NCI-H1105 (cell line): ENCODE measurements at places on chromosomes 7 and 10.

DNA sequence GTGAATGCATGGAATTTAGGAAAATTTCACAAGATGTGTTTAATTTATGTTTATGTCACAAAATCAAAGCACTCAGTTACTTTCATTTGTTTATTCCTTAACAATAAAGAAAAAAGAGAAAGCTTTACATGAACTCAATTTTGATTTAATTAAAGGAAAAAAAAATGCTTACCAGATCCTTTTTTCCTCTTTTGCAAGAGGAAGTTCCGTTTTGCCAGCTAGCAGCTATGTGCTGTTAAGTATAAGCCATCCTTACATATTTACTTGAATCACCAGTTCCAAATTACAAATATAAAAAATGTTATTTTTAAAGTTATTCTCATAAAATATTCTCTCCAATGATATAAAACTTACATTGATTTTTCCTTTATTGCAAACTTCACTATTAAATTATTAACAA lies 12.7 kb downstream of the MRC1 start:
- no peak for DNase-seq

GRCh38 chr7:49776994-49777393 lies 3.6 kb downstream of the VWC2 start:
- no peak for DNase-seq

DNA sequence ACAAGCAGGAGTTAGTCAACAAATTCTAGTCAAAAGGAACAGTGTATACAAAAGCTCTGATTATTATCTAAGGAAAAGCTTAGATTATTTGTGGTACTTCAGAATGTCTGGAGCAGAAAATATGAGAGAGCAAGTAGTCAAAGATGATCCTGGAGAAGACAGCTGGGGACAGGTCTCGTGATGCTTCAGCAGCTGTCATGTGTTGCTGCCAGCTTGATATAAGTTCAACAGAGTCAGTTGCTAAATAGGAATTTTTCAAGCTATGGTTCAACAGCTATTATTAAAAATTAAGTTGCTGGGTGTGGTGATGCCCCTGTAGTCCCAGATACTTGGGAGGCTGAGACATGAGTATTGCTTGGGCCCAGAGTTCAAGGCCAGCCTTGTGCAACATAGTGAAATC lies 240.0 kb upstream of the RHOBTB1 start:
- DNase-seq = no peak

GRCh38 chr7:44433255-44434022 lies 57.0 kb downstream of the NUDCD3 start:
- no peak for DNase-seq

DNA sequence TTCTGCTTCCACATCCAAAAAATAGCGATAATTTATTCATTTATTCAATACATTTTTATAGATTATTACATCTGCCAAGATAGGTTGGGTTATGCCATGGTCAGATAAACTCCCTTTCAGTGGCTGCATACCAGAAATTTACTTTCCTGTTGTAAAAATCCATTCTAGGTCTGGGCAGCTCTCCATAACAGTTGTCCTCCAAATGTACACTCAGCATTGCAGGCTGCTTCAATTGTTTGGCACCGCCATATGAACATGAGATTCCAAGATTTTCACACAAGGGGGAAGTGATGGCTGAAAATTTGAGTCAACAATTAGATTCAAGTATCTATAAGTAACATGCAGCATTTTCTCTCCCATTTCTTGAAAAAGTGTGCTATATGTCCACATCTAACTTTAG lies 568.7 kb downstream of the ETV1 start:
- DNase-seq = no peak

- no peak for DNase-seq
Observed at GRCh38 chr10:122258136-122259074, 12.7 kb upstream of the BTBD16 start.

GRCh38 chr7:94313926-94314325 lies 80.8 kb upstream of the COL1A2 start:
- no peak for DNase-seq

DNA sequence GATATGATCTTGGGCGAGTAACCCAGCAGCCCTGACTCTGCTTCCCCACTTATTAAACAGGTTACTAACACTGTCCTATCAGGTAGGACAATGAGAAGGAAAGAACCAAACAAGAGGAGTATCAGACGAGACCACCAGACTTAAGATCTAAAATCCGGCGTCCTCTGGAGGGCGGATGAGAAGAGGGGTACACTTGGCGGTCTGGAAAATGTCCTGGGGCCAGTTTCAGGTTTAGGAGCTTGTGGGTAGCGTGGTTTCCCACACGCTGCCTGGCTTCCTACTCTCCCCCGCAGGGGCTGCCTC lies 635 bp downstream of the ZNF32 start:
- no peak for DNase-seq

DNA sequence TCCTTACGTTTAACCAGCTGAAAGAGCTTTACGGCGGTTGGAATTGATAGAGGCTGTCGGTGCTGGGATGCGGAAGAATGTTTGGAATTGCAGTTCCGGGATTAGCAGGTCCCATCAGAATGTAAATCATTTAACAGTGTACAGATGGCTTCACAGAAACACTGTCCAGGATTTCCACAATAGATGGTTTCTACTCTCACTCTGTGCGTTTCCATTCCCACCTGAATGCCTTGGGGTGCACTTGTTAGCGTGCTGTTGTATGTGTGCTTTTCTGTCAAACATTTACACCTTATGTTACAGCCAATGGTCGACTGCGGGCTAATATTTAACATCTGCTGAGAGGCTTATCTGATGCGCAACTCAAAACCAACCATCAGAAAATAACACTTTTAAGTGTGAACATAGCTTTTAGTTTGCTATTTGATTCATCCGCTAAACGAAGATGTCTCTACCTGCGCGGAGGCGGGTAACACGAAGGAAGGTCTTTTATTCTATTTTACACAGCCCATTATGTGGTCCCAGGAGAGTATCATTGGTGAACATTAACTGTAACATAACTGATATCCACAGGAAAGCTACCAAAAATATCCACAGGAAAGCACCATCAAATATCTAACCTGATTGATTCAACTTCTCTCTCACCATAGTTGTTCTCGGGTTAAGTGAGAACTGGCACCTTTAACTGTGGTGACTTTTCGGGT lies 179.0 kb downstream of the PRPF18 start:
- no peak for DNase-seq

DNA sequence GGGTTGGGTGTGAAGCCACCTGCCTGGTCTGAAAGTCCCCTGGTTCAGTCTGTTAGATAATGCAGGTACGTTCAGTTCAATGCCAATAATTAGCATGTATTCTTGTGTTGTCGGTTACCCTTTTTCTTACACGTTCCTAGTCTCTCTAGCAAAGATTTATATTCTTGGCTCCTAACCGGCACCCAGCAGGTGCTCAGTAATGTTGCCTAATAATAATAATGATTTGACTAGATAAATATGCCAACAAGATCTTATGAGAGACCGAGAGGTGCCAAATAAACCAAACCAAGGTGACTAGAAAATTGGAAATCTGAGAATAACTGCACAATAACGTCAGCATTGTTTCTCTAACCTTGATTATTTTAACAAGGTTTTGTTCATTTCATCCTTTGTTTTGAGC lies 1.1 kb upstream of the SMIM30 start:
- no peak for DNase-seq

DNA sequence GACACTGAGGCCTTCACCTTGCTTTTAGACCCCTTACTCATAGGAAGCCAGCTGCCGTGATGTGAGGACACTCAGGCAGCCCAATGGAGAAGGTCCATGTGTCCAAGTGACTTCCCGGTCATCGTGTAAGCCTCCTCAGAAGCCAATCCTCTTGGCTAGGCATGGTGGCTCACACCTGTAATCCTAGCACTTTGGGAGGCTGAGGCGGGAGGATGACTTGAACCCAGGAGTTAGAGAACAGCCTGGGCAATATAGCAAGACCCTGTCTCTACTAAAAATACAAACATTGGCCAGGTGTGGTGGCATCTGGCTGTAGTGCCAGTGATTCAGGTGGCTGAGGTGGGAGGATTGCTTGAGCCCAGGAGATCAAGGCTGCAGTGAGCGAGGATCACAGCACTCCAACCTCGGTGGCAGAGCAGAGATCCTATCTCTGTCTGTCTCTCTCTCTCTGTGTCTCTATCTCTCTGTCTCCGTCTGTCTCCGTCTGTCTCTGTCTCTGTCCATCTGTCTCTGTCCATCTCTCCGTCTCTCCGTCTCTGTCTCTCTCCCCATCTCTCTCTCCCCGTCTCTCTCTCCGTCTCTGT lies 27.8 kb downstream of the KPNA7 start:
- no peak for DNase-seq

DNA sequence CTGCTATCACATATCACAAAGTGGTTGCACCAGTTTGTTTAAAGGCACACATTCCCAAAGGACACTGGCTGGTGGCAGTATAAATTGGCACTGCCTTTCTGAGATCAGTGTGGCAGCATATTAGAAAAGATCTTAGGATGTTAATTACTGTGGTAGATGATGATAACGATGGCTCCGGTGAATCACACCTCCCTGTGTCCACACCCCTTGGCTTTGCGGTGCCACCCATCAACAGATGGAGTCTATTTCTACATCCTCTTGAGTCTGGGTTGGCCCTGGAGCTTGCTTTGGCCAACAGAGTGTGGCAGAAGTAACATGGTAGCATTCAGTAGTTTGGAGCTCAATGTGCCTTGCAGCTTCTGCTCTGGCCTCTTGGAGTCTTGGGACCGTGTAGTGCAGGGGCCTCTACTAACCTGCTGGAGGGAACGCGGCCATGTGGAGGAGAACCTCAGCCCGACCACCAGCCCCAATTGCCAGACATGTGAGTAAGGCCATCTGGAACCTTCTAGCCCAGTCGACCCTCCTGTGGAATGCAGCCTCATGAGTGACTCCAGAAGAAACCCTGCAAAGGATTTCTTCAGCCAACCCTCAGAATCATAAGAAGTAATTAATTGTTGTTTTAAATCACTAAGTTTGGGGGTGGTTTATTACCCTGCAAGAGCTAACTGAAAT lies 27.2 kb upstream of the PLEKHA1 start:
- DNase-seq = no peak

DNA sequence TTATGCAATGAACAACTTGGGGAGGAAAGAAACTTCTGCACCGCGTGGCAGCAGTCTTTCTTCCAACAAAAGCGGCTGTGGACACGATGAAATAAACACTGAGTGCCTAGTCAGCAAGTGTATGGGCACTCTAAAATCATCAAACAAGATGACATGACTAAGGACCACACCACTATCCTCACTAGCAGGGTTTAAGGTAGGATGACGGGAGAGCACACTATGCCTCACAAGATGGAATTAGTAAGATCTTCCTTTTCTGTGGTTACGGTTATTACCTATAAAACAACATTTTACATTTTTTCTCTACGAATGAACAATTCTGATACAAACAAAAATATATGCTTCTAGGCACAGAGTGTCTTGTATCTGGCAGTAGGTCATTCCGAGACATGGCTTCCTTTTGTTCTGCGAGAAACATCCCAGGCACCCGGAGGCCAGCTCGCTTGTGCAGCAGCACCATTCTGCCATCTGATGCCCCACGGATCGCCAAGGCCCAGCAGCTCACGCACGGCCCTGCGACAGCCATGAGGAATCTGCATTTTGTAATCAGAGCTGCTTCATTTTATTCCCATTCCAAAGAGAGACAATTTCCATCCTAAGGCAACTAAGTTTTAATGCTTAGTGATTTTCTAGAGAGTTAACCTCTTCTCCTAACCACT lies 54.1 kb upstream of the NCAPG2 start:
- DNase-seq = no peak

GRCh38 chr10:14372606-14373005 lies 41.9 kb upstream of the FRMD4A start:
- no peak for DNase-seq

GRCh38 chr10:63677001-63677400 lies 155.8 kb downstream of the REEP3 start:
- DNase-seq = no peak

DNA sequence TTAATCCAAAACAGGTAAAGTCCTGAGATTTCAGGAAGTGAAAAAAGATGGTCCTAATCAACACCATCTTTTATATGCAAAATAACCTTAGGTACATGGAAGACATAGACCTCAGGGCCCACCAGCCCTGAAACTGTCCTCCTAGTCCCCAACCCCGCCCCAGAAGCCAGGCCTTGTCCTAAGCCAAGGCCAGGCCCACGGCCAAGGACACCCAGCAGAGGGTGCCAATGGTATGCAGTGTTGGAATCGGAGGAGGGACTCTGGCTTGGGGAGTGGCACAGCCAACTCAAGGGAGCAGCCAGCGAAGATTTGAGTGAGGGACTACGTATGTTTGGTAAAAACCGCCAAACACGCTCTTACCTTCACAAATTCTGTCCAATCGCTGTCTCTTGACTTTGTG lies 96.7 kb downstream of the ZRANB1 start:
- DNase-seq = no peak

- no peak for DNase-seq
Observed at GRCh38 chr10:125105706-125106255, 54.6 kb downstream of the CTBP2 start.

GRCh38 chr7:127886248-127886647 lies 145.0 kb downstream of the LRRC4 start:
- no peak for DNase-seq

- DNase-seq = no peak
Observed at GRCh38 chr10:126317751-126318150, 70.5 kb downstream of the ADAM12 start.

- no peak for DNase-seq
Observed at GRCh38 chr7:99244939-99245338, 27.7 kb upstream of the MYH16 start.

DNA sequence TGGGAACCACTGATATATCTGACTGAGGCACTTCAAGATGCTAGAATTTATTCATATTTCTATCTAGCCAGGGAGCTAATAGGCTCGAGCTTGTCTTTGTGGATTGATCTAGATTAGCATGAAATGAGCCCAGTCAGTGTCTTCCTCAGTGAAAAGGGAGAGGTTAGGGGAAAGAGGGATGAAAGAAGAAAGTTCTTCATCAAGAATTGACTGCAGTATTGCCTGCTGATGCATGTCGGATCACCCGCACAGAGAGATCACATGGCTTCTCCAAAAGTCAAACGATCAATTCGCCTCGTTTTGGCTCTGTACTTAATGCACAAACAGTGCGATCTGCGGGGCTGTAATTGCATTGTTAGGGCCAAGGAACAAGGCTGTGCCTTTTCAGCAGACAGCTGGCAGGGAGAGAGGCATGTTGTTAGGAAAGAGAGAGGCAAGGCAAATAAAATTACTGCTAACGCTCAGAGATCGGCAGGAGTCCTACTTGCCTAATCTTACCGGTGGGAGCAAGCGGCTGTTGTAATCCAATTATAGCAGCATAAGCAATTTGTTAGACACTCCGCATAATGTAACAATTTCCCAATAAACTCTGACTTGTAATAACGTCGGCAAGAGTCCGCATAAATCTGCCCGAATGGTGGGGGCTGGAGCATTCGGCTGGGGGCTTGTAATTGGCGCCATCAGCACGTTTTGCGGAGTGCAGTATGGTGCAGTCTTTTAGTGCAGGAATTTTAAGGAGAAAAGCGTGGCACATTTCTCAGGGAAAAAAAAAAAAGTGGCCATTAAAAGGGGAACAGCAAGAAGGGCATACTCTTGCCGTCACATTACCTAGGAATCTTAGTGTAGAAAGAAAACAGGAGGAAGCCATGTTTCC lies 102.1 kb downstream of the POLL start:
- peak; percentile 35 for DNase-seq
